ENCODE measurements at places on chromosomes 11 and 22. TPM values are rescaled to one million over a fixed set of nuclear protein-coding genes. Genes with fewer than 3 reads are reported as not detected.
A peak's percentile ranks its signal among the peaks of the same experiment; 100 is the strongest.

DNA sequence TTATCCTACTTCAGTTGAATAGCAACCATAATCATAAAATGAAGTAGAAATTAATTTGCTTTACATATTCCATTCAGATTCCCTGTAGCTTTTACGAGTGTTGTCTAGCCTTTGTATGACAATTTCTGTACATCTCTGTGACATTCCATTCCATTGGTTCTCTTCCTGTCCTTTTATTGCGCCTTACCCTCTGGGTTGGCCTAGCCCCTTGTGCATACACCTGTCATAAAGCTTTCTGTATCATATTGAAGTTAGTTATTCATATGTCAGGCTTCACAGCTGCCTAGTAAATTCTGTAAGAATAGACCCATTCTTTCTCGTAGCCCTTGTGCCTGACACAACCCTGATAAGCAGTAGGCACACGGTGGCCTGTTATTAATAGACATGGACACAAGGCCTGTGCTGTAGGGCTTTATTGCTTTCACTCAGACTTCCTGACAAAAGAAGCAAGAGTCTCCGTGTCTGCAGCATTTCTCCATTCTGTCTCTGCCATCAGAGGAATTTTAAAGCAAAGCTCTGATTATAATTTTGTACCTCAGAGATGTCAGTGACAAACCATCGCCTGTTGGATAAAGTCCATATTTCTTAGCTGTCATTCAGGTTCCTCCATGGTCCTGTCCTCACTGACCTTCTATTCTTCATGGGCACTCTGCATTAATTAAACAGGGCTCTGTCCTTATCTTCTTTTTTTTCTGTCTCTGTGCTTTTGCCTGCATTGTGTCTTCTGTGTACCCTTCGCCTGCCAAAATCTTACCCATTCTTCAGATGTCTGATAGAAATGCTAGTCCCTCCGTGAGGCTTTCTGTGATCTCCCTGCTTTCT is 49.4 kb downstream of the BID start:
- no peak for DNase-seq

DNA sequence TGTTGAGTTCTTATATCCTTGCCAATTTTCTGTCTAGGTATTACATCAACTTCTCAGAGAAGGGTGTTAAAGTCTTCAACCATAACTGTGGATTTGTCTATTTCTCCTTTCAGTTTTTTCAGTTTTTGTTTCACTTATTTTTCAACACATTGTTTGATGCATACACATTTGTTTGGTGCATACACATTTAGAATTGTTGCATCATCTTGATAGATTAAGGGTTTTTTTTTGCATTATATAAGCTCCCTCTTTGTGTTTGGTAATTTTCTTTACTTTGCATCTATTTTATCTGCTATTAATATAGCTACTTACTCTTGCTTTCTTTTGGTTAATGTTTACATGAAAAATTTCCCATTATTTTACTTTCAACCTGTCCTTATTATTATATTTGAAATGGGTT is 20.8 kb upstream of the TRAF6 start:
- DNase-seq, result no peak

- DNase-seq, result peak; percentile 22
Measured at GRCh38 chr22:35638410-35638809, 9.8 kb upstream of the APOL6 start.

DNA sequence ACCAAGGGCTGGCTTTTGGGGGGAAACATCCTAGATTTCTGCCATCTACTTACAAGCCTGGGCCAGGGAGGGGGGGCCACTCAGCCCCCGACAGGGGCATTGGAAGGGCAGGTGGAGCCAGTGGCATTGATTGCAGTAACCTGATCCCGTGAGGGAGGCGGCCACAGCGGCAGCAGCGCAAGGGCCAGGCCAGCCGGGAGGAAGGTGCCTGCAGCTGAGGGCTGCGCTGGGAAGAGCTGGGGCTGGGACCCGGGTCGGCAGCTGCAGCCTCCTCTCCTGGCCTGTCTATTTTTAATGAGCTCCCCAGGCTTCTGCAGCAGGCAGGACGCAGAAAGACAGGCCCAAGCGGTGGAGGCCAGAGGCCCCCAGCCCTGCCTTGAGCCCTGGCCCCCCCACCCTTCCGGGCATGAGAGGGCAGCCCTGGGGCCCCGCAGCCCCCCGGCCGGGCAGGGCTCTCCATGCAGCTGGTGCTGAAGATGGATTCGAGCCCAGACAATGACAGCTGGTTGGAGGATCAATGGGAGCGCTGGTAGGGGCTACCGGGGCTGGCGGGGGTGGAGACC is 10.6 kb downstream of the FREY1 start:
- peak; percentile 84 for DNase-seq

DNA sequence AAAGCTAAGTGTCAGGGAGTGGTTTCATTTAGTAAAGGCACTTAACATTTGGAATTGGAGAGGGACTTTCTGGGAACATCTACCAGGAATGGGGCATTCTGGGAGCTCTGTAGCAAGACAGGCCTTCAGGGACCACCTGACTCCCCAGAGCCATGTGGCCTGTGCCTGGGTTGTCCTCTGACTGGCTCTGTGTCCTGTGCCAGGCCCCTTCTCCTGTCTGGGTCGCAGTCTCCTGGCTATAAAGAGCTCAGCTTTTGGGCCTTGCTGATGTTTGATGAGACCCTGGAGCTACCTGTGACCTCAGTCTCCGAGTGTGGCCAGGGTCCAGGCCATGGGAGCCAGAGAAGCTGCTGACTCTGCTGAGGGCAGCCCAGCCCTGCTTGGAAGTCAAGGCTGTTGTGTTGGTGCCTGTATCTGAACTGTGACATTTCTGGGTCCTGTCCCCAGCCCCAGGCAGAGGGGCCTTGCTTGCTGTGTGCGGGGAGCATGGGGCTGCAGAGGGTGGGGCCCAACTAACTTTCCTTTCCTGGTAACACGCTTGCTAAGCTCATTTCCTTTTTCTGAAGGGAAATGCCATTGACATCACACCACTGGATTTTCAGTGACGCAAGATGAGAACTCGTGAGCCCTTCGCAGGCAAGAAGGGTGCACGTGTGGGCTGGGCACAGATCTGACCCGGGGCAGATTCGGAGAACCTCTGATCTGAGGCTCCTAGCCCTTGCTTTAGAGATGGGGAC is 41.3 kb downstream of the LRRC32 start:
- DNase-seq, result no peak

- no peak for DNase-seq
Measured at GRCh38 chr11:29900382-29900781, 116.4 kb downstream of the KCNA4 start.

GRCh38 chr11:43327987-43328386 is 16.2 kb downstream of the API5 start:
- DNase-seq, result no peak

GRCh38 chr22:50323900-50324299 is 2.9 kb downstream of the DENND6B start:
- DNase-seq, result no peak

Gene KCNK4
- not detected for total RNA-seq

Gene KCNJ1
- total RNA-seq, result 0.41 TPM

Gene HORMAD2
- not detected for total RNA-seq

Measured in neural progenitor cell (in vitro differentiated cells).